Naive B cell (primary cell): ENCODE measurements at places on chromosomes 1 and 21. TPM values are rescaled to one million over a fixed set of nuclear protein-coding genes. Genes with fewer than 3 reads are reported as not detected.

The LORICRIN gene
- polyA plus RNA-seq, result not detected

The LRRC39 gene
- 0.69 TPM for polyA plus RNA-seq

The ETV3L gene
- not detected for polyA plus RNA-seq

The CD1D gene
- 19.4 TPM for polyA plus RNA-seq

The TMEM222 gene
- 59.7 TPM for polyA plus RNA-seq

The OR2T33 gene
- polyA plus RNA-seq, result not detected

The DENND1B gene
- polyA plus RNA-seq, result 5.4 TPM

The GPR61 gene
- not detected for polyA plus RNA-seq

The MFAP2 gene
- polyA plus RNA-seq, result not detected

The PRUNE1 gene
- 43.9 TPM for polyA plus RNA-seq

DNA sequence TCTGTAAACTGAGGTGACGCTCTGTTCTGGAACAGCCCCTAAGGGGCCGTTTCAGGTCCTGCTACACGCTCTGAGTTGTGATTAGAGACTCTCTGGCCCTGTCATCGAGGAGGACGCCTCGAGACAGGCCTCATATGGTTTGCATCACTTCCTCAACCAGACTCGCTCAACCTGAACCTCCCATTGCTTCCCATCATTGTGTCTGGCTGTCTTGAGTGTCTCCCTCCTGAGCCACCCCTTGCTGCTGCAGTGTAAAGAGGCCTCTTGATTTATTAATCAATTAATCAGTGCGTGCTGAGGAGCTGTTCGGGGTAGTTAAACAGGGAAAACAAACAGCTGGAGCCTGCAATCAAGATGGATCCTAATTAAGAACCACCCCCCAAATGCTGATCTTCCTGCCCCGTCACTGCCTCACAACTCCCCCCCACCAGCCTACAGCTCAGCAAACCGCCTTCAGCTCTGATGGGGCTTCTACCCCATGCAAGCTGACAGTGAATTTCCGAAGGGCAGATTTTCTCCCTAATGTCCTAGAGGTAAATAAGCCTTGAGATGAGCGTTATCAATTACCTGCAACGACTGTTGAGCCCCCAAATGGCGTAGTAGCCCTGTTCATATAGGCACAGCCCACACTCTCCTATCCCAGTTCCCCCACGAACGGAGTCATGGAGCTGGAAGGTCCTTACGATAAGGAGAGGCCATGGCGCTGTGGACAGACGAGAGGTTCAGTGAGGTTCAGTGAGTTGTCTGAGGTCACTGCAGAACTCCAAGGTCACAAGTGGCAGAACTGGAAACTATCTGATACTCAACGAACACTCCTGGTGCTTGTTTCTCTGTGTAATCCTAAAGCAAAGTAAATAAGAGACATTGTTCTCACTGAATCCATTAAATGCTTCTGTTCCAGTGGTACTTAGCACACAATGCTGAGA is 210.6 kb downstream of the KIF26B start:
- H3K36me3 ChIP-seq, result no peaks in the 10 kb centered on the region
- H3K4me3 ChIP-seq, result no peak overlapping the region
- H3K4me1 ChIP-seq, result no peaks in the 10 kb centered on the region
- no peak overlapping the region for H3K27ac ChIP-seq
- H3K27me3 ChIP-seq, result no peaks in the 10 kb centered on the region

DNA sequence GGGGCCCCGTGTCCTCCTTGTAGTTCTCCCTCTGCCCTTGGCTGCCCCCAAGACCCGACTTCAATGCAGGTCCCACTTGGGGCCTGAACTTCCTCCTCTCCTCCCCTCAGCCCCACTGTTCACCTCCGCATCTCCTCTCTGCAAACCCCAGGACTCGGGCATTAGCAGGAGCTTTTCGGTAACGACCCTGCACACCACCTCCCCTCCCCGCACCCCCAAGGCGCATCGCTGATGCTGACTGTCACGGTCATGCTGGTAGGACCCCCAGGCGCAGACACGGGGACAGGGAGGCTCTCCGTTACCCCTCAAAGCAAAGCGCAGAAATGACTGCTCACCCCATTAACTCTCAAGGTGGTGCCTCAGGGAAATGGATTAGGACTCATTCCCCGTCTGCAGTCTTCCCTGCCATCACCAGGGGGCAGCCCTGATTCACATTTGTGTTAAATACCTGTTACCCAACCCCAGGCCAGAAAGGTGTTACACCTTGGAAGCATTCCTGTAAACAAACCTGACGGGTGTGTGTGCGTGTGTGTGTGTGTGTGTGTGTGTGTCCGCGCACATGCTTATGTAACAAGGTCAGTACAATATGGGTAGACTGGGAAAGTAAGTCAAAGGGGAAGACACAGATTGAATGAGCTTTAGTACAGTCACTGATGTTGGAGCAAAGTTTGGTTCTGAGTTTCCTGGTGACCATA is 6.4 kb upstream of the GUCA2B start:
- H3K4me1 ChIP-seq, result no peaks in the 10 kb centered on the region
- no peaks in the 10 kb centered on the region for H3K36me3 ChIP-seq
- H3K27me3 ChIP-seq, result no peaks in the 10 kb centered on the region
- H3K4me3 ChIP-seq, result no peak overlapping the region
- H3K27ac ChIP-seq, result no peak overlapping the region

- H3K4me1 ChIP-seq, result peaks cover 36% of the 10 kb centered on the region
- H3K27me3 ChIP-seq, result peaks cover 91% of the 10 kb centered on the region
- H3K4me3 ChIP-seq, result no peak overlapping the region
- peaks cover 9% of the 10 kb centered on the region for H3K36me3 ChIP-seq
- no peak for DNase-seq
Observed at GRCh38 chr21:33020558-33021100, 5.1 kb upstream of the OLIG2 start.

GRCh38 chr1:239456788-239457187 is 70.4 kb downstream of the CHRM3 start:
- H3K27me3 ChIP-seq, result no peaks in the 10 kb centered on the region
- H3K27ac ChIP-seq, result no peak overlapping the region
- no peaks in the 10 kb centered on the region for H3K36me3 ChIP-seq
- H3K4me3 ChIP-seq, result no peak overlapping the region

DNA sequence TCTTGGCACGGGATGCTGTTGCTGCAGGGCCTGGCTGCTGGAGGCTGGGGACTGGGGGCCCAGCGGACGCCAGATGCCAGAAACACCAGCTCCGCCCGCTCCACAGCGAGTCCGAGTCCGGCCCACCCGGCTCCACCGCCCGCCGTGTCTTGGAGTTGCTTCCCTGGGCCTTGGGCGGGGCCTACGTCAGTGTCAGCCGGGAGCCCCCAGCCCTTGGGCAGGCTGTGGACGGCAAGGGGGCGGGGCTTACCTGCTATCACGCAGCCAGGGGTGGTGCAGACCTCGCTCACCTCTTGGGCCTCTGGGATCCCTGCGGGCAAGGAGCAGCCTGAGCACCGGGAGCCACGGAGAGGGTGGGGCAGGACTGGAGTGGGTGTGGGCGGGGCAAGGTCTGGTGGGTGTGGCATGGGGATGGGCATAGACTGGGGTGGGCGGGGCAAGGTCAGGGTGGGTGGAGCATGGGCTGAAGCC is 21.8 kb downstream of the MMEL1 start:
- H3K36me3 ChIP-seq, result peaks cover 19% of the 10 kb centered on the region
- H3K27ac ChIP-seq, result no peak overlapping the region
- H3K4me3 ChIP-seq, result no peak overlapping the region
- peaks cover 34% of the 10 kb centered on the region for H3K27me3 ChIP-seq

- H3K27ac ChIP-seq, result no peak overlapping the region
- H3K36me3 ChIP-seq, result no peaks in the 10 kb centered on the region
- H3K27me3 ChIP-seq, result no peaks in the 10 kb centered on the region
- no peak overlapping the region for H3K4me3 ChIP-seq
Observed at GRCh38 chr21:46598581-46599572, 6.0 kb downstream of the S100B start.

DNA sequence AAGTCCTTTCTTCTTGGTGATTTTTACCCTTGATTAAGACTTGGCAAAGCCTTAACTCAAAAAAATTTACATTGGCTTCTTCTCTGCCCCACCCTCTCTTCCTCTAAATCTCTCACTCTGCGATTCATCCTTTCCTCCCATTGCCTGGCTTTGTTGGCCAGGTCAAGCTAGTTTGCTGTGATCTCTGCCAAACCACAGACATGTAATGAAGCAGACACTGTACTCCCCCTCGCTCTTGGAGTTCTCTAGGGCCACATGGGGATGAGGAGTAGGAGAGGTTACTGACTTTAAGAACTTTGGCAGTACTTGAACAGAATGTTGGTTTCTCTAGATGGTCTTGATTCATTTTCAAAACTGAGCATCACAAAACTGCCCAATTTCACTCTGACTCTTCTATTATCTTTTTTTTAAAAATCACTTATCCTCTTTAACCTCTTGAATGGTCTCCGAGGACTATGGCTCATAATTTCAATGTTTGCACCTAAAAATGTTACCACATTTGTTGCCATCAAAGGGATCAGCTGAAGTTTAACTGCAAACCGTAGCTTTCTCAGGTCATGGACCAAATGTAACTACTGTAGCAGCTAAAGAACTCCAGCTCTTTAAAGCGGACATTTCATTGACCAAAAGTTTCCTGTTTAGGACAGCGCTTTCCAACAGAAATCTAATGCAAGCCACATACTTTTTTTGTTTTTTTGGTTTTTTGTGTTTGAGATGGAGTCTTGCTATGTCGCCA is 62.7 kb upstream of the IPO9 start:
- H3K27me3 ChIP-seq, result no peaks in the 10 kb centered on the region
- DNase-seq, result no peak
- no peak overlapping the region for H3K4me3 ChIP-seq

GRCh38 chr1:209413062-209413461 is 170.5 kb upstream of the CAMK1G start:
- H3K27me3 ChIP-seq, result peaks cover 15% of the 10 kb centered on the region
- H3K36me3 ChIP-seq, result no peaks in the 10 kb centered on the region

- H3K36me3 ChIP-seq, result no peaks in the 10 kb centered on the region
- H3K27ac ChIP-seq, result no peak overlapping the region
- no peaks in the 10 kb centered on the region for H3K27me3 ChIP-seq
- H3K4me3 ChIP-seq, result no peak overlapping the region
- peaks cover 12% of the 10 kb centered on the region for H3K4me1 ChIP-seq
Observed at GRCh38 chr21:33971492-33972013, 55.9 kb upstream of the ATP5PO start.

DNA sequence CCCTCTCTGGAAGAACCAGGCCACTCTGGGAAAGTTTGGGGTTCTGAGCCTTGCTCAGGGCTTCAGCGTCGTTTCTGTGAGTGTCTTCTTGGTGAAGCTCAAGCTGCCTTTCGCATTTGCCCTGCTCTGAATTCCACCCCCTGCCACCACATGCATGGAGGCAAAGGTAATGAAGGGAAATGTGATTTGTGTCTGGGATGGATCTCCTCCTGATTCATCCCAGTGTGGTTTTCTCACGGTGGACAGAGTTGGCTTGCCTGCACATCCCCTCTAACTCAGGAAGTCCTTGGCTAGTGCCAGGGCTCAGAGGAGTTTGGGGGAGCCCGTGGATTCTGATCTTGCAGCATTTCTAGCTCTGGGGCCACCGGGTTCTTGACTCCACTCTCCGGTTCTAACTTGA is 173.6 kb upstream of the RAB4A start:
- H3K4me1 ChIP-seq, result peaks cover 10% of the 10 kb centered on the region
- no peaks in the 10 kb centered on the region for H3K27me3 ChIP-seq
- no peak overlapping the region for H3K4me3 ChIP-seq
- no peaks in the 10 kb centered on the region for H3K36me3 ChIP-seq
- no peak overlapping the region for H3K27ac ChIP-seq
- no peak for DNase-seq

DNA sequence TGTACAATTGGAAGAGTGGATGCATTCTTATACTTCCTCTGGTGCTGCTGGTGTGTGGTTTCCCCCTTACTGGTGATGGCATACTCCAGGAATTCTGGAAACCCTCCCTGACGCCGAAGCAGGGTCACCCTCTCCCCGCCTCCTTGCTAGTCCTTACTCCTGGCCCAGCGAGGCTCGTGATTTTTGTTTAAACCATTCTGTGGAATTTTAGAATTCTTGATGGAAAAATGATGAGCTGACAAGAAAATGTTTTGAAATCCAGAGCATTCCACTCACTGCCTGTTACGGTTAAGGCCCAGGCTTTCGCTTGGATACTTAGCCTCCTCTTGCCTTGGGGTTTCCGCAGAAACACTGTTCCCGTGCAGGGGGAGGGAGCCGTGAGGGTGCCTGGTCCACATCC is 41.1 kb downstream of the IL6R start:
- no peaks in the 10 kb centered on the region for H3K4me1 ChIP-seq
- H3K36me3 ChIP-seq, result no peaks in the 10 kb centered on the region
- peaks cover 11% of the 10 kb centered on the region for H3K27me3 ChIP-seq
- H3K4me3 ChIP-seq, result no peak overlapping the region
- no peak for DNase-seq
- H3K27ac ChIP-seq, result no peak overlapping the region

DNA sequence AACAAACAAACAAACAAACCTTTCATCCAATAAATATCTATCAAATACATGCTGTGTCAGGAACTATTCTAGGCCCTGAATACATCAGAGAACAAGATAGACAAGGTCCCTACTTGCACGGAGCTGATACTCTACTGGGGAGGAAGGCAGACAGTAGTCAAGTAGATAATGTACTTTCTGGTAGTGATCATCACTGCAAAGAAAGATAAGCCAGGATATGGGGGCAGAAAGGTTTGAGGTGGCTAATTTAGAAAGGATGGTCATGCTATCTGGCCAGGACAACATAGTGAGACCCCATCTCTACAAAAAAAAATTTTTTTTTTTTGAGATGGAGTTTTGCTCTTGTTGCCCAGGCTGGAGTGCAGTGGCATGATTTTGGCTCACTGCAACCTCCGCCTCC is 9.3 kb upstream of the MEX3A start:
- peaks cover 11% of the 10 kb centered on the region for H3K4me1 ChIP-seq
- H3K36me3 ChIP-seq, result no peaks in the 10 kb centered on the region
- DNase-seq, result no peak
- no peak overlapping the region for H3K4me3 ChIP-seq
- H3K27me3 ChIP-seq, result peaks cover 18% of the 10 kb centered on the region

- no peak for DNase-seq
- H3K27me3 ChIP-seq, result no peaks in the 10 kb centered on the region
- H3K27ac ChIP-seq, result no peak overlapping the region
Observed at GRCh38 chr1:35488336-35488735, 68.9 kb downstream of the KIAA0319L start.

DNA sequence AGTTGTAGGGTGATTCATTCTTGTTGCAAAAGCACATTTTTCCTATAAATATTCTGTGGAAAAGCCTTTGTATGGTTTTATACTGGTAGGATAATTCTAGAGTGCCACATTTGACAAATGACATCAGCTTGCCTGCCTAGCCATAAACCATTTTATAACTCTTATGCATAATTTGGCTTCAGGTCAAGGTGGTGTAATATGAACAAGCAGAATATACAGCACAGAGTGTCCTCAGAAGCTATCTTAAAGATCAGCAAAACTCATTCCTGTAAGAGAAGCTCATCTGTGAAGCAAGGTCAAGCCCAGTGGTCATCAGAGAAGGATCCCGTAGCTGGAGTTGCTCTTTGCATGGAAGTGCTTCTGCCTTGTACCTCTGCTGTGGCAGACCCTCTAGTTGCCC is 24.0 kb upstream of the C1orf21 start:
- peaks cover 4% of the 10 kb centered on the region for H3K27me3 ChIP-seq
- DNase-seq, result no peak
- H3K27ac ChIP-seq, result no peak overlapping the region
- H3K4me1 ChIP-seq, result no peaks in the 10 kb centered on the region
- H3K4me3 ChIP-seq, result no peak overlapping the region
- H3K36me3 ChIP-seq, result no peaks in the 10 kb centered on the region

- no peak for DNase-seq
- peaks cover 5% of the 10 kb centered on the region for H3K4me1 ChIP-seq
- no peak overlapping the region for H3K27ac ChIP-seq
- H3K36me3 ChIP-seq, result peaks cover 20% of the 10 kb centered on the region
Observed at GRCh38 chr1:33152685-33153432, 29.0 kb downstream of the TRIM62 start.

GRCh38 chr1:235504122-235504493 is at the start of gene B3GALNT2:
Gene B3GALNT2, minus strand, starts transcription at chr1:235504452. Its CDS starts 200 bp downstream, at chr1:235504252.
- no peaks in the 10 kb centered on the region for H3K27me3 ChIP-seq
- no peaks in the 10 kb centered on the region for H3K36me3 ChIP-seq
- peak within 1 kb of the TSS; percentile 98 for H3K4me3 ChIP-seq
- peak within 1 kb of the TSS; percentile 98 for H3K27ac ChIP-seq
